Colonic mucosa (tissue), 4 donors: ENCODE measurements at places on chromosomes 1 and 21.

- DNase-seq, result peak; percentile 79
These were observed at the start of gene PLA2G2A for GRCh38 chr1:19979494-19979977. Gene PLA2G2A, minus strand, starts transcription at chr1:19979618. Its CDS starts 845 bp downstream, at chr1:19978773.

DNA sequence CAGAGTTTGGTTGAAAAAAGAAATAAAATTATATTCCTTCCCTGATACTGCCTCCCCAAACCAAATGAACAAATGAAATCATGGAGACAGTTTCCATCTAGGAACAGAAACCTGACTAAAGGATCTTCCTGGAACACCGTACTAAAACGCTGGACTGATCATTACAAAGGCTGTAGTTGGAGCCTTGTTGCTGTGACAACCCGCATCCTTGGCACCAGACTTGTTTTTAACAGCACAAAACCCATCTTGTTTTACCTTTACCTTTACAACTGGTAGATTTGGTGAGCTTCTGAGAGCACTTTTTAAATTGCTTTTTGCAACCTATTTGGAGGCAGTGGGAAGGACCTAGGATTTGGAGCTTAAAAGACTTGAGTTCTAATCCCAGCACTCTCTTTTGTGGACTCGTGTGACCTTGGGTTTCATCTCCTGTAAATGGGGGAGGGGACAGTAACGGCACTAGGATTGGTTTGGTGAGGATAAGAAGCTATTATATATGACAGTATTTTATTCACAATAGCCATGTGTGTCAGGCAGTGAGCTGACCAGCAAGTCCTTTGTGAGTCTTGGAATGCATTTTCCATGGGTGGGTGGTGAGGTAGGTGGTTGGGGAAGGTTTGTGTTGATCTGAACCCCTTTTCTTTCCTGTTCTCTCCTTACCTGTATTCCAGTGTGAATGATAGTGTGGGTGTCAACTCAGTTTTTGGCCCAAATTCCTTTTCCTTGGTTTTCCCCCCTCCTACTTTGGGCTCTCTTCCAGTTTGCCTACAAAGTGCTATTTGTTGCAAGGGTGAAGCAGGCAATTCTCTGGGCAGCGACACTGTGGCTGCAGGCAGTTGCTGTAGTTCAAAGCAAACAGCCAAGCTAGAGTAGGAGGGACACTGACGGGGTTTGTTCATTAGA, 12.6 kb downstream of the LRRC8D start:
- DNase-seq, result no peak

DNA sequence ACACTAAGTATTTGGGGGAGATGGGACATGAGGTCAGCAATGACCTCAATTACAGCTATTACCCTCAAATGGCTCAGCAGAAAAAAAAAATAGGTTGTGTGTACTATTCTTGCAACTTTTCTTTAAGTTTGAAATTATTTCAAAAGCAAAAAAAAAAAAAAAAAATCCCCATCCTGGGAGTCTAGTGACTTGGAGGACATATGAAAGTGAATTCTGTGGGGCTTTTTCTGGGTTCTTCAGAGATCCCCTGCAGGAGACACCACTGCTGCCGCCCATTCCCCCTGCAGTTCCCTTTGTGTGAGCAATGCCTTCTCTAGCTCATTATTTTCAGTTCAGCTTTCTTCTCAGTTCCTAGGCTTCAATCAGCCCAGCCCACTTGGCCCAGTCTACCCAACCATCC, 16.7 kb downstream of the HSD11B1 start:
- no peak for DNase-seq

DNA sequence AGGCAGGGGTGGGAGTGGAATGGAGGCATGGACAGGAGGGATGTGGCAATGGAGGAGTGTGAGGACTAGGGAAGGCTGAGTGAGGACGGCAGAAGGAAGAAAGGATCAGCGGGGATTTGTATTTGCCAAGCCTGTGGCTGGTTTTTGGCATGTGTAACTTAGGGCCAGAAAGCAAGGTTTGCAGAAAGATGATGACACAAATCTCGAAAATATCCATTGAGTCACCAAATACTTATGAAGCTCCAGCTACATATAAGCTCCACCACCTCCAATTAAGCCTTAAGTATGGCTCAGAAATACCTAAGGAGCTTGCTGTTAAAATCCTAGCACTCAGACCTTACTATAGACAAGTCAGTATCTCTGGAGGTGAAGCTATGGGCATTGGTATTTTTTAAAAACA, 90.1 kb downstream of the OMA1 start:
- DNase-seq, result no peak

DNA sequence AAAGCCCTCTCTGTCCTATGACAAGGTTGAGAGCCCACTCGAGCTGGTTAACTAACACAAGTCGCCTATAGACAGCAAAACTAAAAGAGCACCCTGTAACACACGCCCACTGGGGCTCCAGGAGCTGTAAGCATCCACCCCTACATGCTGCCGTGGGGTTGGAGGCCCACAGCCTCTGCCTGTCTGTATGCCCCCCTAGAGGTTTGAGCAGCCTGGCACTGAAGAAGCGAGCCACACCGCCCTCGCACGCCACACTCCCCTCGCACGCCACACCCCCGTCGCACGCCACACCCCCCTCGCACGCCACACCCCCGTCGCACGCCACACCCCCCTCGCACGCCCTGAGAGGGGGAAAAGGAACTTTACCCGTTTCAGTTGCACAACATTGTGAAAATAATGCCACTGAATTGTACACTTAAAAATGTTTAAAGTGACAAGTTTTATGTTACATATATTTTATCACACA, 13.2 kb upstream of the HMGCL start:
- peak; percentile 81 for DNase-seq

DNA sequence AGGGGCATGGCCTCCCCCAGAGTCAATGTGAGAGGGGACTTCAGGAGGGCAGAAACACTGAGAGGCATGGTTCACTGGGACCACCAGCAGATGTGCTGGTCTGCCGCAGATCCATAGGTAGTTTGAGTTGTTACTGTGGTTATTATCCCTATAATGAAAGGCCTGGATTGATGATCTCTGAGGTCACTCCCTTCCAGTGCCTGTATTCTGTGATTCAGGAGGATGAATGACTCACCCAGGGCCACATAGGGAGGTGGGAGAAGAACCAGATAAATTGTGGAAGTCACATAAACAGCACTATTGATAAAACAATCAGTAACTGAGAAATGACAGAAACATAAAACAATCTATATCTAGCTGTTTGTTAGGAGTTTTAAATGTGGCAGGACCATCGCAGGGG, 22.7 kb upstream of the ACTL8 start:
- no peak for DNase-seq

GRCh38 chr1:231319080-231319479, 18.6 kb downstream of the EXOC8 start:
- no peak for DNase-seq

GRCh38 chr1:22702296-22703085, 8.1 kb upstream of the EPHB2 start:
- DNase-seq, result peak; percentile 89

DNA sequence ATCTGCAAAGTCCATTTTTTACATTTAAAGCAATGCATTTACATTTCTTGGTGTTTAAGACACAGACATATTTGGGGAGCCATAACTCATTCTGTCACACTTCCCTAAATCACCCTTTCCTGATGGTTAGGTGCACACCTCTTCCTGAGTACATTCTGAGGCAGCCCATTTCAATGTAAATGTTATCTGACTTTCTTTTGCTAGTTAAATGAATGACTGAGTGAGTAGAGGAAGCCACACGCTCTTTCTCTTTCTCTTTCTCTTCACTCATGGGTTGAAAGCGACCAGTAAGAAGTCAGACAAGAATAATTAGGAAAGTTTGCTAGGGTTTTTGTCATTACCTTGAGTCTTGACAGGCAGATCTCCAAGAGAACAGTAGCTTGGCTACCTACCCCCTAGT, 143.1 kb downstream of the S1PR1 start:
- DNase-seq, result no peak

DNA sequence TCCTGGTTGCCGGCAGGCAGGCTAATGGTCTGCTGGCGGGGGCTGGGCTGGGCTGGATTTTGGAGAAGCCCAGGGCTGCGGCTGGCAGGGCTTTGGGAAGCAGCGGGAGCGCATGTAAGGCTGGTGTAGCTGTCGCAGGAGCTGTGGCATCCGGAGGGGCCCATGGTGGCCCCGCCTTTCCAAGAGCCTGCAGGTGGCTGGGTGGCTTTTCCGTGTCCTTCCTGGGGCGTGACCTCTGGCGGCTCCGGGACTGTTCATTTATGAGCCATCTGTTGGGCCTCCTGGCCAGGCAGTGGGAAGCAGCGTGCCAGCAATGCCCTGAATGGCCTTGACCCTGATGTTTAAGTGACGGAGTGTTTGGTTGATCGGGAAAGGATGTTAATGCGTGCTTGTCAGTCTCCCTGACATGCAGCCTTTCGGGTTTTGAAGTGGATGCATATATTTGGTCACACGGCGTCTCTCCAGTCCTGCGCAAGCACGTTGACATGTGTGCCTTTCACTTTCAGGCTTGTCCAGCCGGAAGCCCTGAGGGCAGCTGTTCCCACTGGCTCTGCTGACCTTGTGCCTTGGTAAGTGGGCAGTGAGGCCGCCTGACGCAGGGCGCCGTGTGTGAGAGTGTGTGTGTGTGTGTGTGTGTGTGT, 38.5 kb downstream of the AGPAT3 start:
- DNase-seq, result peak; percentile 50

GRCh38 chr1:202576816-202577215, 133.4 kb downstream of the SYT2 start:
- no peak for DNase-seq

DNA sequence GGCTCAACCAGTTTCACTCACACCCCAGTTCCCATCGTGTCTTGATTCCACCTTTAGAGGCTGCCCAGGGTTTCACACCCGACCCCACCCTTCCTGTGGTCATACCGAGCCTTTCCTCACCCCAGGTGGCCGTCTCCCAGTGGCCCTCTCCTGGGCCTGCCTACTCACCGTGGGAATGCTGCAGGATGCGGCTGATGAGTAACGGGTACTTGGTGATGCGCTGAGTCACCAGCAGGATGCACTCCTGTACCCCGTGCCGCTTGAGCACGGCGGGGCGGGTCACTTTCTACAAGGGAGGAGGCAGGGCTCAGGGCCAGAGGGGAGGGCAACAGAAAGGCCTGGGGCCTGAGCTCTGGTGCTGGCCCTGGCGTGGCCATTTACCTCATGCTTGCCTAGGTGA, 16.4 kb downstream of the ARHGEF2 start:
- DNase-seq, result no peak

DNA sequence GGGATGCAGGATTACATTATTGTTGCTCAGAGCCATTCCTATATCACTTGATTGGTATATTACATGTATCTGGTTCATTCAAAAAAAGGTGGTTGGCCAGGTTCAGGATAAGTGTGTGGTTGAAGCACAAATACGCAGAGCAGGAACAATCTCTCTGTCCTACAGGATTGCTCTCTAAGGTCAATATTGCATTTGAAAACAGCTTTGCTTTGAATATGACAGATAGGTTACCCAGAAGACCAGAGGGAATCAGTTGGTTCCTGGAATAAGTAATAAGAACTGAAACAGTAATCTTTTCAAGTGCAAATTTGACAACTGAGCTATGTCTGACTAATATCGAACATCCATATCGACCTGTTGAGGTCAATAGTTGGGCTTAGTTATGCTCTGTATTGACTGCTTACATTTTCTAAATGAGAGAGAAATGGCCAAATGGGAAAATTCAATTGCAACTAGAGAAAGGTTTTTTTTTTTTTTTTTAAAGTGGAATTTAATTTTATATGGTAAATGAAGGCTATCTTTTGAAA, 176.8 kb downstream of the ATP6V1G3 start:
- DNase-seq, result no peak

DNA sequence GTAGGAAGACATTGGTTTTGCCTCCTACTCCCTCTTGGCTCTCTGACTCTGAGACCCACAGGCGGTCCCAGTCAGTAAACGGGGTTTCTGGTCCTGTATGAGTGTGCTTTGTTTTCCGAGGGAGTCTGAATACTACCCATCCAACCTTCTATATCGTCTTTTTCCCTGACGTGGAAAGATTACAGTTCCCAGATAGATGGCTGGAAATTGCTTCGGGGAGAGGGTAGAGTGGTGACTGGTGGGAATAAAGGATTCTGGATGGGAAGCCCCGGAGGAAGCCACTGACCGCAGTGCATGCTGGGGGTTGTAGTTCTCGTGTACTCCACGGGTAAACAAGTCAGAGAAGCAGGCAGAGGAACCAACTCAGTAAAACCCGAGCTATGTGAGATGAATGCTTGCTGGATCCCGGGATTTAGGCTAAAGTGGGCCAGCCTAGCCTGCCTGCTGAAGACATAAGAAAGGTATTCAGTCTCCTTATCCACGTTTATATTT, 66.2 kb upstream of the IRF2BP2 start:
- peak; percentile 86 for DNase-seq

- DNase-seq, result no peak
These were observed 116.5 kb downstream of the RNF220 start for GRCh38 chr1:44521378-44522080.

GRCh38 chr1:72111662-72112061, 170.7 kb downstream of the NEGR1 start:
- DNase-seq, result no peak

- no peak for DNase-seq
These were observed 2.8 kb upstream of the ADAM30 start for GRCh38 chr1:119898981-119899720.

DNA sequence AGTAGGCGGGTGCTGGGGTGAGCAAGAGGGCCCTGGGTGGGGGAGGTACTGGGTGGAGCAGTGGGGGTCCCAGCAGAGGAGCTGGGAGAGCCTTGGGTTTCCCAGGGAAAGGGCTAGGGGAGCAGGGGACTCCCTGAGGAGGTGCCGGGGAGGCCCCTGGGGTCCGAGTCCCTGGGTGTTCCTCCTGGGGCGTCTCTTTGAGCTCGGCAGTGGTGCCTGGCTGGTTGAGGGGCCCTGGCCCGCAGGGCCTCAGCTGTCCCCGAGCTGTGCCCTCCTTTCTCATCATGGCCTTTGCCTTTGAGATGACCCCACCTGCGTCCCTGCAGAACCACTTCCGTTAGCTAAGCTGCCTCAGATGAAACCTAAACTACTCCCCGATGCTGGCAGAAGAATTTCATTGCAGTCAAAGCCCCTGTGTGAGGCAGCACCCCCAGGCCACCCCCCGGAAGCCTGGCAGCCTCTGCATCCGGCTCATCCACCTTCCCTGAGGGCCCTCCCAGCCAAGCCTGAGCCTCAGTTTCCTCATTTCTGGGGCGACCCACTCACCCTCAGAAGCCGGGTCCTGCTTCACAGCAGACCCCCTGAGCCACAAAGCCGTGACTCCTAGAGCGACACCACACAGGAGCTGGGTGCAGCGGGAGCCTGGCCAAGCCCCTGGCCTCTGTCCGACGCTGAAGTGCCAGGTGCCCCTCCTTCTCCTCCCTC, 43.5 kb upstream of the TRAPPC10 start:
- DNase-seq, result no peak

GRCh38 chr1:15825800-15826199, 18.4 kb upstream of the UQCRHL start:
- DNase-seq, result no peak

GRCh38 chr1:32405672-32406467, 11.6 kb upstream of the BSDC1 start:
- no peak for DNase-seq
